ENCODE measurements at places on chromosomes 7 and 10.

DNA sequence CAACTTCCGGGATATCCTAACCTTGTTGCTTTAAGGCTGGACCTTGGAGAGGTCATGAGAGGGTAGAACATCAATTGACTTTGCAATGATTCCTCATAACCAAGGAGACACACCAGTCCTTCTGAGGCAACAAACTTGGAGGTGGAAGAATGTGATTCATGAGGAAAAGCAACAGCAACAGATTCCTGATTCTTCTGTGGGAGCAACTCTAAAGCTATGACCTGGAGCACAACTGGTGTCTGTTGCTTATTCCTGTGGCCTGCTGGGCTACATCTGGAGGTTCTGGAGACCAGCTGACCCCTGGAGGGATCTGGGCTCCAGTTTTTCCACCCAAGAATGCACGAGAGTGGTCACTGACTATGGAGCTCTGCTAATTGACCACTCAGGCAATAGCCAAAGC, 116.6 kb downstream of the CREB5 start:
- DNase-seq = no peak

GRCh38 chr7:112510001-112510742, 29.4 kb downstream of the LSMEM1 start:
- DNase-seq = no peak

- DNase-seq = no peak
Observed at GRCh38 chr10:125768219-125768855, 7.3 kb downstream of the MMP21 start.

DNA sequence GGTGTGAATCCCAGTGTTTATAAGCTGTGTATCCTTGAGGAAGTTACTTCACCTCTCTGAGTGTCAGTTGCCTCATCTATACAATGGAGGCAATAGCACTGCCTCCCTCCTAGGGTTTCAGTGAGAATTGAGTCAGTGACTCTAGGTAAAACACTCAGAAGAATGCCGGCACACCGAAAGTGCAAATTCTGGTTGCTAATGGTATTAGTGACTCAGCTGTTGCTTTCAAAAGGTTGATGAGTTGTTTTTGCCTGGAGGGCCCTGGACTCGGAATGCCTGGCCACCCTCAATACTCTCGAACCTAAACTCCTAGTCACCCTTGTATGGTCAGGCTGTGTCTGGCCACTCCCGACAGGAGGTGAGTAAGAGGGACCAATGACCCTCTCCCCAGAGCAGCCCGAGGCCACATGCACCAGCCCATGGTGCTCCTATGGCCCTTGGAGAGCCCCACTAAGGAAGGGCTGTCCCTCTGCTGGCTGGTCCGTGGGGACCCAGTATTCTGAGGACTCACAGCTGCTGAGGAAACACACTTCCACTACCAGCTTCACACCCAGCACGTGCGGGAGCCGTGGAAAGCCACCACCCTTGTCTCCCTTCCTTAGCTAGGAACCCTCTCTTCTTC, 60.2 kb downstream of the CALML3 start:
- DNase-seq = no peak

DNA sequence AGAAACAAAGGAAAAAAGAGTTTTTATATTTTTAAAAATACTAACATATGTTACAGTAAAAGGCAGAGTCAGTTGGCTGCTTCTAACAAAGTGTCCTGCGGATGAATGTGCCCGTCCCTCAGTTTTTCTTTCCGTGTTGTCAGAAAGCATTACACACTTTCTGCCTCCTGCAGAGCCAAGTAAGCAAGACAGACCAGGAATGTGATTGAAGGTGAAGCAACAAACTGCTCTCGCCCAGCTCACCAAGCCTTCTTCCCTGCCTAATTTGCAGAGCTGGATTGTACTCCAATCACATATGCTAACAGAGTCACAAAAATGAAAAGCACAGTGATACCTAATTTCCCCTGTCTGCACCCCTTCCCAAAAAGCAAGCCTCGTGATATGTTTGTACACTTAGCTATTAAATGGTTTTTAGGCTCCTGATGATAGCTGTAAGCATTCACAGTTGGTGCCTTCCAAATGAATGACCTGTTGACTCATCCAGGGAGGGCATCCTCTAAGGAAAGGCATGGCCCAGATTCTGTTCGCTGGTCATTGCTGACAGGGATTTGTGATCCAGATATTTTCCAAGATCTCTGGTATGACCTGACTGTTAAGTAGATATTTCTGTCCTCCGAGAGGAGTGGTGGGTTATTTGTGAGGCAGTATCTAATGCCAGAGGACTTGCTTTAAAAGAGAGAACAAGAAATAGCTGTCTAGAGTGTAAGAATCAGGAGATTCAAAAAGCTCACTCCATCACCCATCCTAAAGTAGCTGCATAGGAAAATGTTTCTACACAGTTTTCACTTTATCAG, 187.3 kb upstream of the PLXDC2 start:
- no peak for DNase-seq

DNA sequence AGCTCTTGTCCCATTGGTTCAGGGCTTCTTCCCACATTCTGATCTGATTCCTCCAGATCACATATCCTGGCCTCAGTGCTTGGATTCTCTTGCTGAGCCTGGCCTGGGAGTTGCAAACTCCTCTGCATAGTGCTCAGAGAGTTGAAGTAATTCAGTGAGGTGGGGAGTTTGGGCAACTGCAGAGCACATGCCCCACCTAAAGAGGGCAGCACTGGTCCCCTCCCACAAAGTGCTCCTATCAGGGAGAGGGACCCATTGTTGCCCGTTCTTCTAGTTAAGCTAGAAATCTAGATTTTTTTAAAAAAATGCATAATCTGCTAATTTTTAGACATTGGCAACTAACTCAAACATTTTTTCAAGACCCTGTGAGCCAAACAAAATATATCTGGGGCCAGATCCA, 45.1 kb downstream of the CHN2 start:
- DNase-seq = no peak

DNA sequence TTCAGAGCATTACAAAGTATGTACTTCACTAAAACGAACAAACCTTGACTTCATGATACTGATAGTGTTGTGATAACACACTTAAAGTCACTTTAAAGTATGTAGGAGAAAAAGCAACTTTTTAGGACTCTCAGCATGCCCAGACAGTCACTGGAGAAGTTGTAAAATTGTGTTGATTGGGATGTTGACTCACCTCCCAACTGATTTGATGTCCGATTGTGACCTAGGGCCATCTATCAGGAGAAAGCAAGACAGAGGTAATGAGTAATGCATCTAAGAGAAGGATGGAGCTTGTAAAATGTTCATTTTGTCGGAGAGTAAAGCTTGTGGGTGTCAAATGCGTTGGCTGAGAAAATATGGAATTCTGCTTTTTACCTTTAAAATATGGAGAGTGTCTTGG, 135.4 kb upstream of the SEMA3D start:
- no peak for DNase-seq

- no peak for DNase-seq
Observed at GRCh38 chr10:87691506-87692070, 31.9 kb downstream of the PAPSS2 start.

- DNase-seq = no peak
Observed at GRCh38 chr7:112022128-112022527, 184.1 kb downstream of the DOCK4 start.

- no peak for DNase-seq
Observed at GRCh38 chr10:94343151-94343550, 19.6 kb downstream of the NOC3L start.

- DNase-seq = no peak
Observed at GRCh38 chr7:105648561-105649401, 67.5 kb upstream of the EFCAB10 start.

- no peak for DNase-seq
Observed at GRCh38 chr10:58637352-58637751, 124.7 kb downstream of the BICC1 start.

DNA sequence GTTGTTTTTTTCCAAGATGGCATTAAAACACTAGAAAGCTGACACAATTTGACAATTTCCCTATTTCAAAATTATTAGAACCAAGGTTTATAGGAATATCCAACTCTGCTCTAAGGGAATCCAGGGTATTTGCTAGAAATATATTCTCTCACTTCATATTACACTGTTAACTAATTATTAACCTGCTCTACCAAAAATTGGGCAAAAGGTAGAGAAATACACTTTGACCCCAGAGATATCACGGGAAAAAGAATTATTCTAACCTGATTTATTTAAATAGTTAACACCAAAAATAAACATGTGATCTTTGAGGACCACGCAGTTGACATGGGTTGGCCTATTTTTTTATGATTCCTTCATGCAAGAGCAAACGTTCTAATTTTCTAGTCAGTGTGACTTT, 21.6 kb upstream of the FAM13C start:
- DNase-seq = no peak

- DNase-seq = no peak
Observed at GRCh38 chr10:118978316-118978997, 51.1 kb upstream of the NANOS1 start.

DNA sequence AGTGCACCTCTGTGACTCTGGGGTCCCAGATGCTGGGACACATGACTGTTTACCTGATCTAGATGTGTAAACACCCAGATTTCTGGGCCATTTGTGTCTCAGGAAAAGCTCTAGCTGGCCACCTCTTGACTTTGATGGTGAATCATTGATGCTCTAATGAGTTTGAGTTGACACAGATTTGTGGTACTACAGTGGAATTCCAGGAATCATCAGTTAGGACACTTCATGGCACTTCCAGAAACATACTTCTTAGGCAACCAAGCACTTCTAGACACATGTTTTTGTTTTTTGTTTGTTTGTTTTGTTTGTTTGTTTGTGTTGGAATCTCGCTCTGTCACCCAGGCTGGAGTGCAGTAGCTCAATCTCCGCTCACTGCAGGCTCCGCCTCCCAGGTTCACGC, 302.2 kb upstream of the ZMIZ1 start:
- no peak for DNase-seq

DNA sequence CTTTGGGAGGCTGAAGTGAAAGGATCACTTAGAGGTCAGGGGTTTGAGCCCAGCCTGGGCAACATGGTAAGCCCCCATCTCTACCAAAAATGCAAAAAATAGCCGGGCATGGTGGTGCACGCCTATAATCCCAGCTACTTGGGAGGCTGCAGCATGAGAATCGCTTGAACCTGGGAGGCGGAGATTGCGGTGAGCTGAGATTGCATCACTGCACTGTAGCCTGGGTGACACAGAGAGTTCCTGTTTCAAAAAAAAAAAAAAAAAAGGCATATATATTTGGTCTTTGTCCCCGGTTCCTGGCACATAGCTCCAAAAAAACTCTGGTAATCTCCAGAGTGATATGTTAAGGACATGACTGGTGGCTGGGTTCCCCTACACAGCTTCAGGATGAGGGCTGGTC, 147.3 kb downstream of the SEC23IP start:
- DNase-seq = no peak

DNA sequence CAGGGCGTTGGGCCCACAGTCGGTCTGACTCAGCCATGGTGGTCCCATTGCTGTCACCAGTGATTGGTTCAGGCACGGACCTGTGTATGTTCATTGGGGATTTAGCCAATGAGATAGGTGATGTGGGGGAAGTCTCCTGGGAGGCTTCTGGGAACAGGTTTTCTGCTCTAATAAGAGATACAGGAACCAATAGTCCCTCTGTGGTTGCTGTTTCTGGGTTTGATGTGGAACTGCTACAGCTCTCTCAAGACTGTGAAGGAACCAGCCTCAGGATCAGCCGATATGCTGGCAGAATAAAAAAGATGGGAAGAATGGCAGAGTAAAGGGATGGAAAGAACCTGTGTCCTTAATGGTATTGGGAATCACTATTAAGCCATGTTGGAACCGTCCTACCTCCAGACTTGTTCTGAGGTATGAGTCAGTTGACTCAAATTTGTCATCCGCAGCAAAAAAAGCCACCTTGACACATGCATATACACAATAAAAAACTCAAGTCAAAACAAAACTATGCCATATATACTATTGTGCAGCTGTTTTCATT, 70.6 kb downstream of the MCMBP start:
- DNase-seq = no peak

DNA sequence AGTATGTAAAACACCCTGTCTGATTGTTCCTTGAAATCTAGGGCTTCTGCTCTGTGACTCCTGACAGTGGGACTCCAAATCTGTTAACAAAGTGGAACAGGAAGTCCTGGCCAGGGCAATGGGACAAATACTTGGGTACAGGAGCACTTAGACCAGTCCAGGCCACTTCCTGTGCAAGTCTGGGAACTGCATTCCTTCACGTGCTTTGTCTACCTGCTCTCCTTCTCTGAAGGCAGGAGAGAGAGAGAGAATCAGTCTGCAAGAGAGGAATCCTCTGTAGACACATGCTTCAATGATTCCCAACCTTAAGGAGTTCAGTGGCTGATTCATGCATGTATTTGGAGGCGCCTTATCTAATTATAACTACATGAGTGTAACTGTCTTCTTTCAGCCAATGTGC, 530.2 kb downstream of the GATA3 start:
- no peak for DNase-seq

- DNase-seq = no peak
Observed at GRCh38 chr7:142425281-142425680, 167.4 kb upstream of the PRSS58 start.

DNA sequence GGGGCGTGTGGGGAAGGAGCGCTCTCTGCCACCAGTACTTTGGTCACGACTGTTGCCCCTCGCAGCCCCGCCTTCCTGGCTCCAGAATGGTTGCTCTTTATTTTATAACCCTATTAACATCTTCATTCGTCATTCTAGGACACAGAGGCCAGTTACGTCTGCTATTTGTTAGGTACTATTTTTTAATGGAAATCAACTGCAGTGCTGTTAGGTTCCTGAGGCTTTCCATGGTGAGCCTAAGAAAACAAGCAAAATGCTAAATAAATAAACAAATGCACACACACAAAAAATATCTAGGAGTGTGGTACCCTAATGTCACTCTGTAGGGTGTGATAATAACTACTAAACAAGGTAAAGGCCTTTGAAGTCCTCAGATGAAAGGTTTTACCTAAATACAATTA, 71.1 kb downstream of the SLC37A3 start:
- no peak for DNase-seq
